ENCODE measurements at places on chromosomes 1 and 21.

DNA sequence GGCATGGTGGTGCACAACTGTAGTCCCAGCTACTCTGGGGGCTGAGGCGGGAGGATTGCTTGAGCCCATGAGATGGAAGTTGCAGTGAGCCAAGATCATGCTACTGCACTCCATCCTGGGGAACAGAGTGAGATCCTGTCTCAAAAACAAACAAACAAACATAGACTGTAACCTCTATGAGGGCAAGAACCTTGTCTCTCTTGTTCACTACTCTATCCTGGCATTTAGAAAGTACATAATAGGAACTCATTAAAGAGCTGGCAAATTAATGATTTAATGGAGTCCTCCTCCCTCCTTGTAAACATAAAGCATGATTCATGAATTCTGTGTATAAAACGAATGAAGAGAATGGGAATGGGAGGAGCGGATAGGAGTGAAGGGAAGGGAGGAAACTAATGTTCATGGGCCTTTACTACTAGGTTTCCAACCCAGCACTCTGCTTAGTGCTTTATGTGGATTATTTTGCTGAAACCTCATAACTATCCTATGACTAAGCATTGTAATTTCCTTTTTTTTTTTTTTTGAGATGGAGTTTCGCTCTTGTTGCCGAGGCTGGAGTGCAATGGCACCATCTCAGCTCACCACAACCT is 8.6 kb downstream of the LMOD1 start:
- DNase-seq = no peak

DNA sequence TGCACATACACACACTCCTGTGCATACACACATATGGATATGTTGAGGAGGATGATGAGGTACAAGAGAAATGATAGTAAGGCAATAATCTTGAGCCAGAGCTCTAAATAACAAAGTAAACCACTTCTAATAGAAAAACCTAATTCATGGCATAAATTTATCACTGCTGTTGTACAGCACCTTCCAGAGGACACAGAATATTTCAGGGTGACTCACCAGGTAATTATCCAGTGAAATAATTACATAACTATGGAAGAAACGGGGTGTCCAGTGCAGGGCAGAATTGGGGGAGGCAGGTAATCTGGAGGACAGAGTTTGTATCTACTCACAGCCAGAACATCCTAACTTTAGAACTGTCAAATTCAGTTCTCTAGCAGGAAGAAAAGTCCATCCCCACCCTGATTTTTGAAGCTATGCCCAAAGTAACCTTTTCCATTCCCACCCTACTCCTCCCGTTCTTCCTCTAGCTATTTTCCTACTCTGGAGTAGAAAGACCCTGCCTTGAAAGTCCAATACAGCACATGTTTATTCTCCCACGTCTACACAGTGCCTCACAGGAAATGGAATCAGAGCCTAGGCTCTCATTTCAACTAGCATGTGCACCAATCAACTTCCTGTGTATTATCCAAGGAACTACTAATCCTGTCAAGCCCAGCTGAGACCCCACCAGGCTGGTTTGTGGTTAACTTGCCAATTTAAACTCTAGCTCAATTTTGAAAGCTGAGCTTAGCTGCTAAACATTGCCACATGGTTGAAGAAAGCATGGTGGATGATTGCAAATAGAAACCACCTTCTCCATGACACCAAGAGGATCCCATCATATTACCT is 96.6 kb downstream of the PTPN14 start:
- DNase-seq = no peak

GRCh38 chr1:30823627-30823968 is 66.0 kb upstream of the LAPTM5 start:
- DNase-seq = no peak

GRCh38 chr21:42234464-42235241 is 15.7 kb downstream of the ABCG1 start:
- peak; percentile 53 for DNase-seq

DNA sequence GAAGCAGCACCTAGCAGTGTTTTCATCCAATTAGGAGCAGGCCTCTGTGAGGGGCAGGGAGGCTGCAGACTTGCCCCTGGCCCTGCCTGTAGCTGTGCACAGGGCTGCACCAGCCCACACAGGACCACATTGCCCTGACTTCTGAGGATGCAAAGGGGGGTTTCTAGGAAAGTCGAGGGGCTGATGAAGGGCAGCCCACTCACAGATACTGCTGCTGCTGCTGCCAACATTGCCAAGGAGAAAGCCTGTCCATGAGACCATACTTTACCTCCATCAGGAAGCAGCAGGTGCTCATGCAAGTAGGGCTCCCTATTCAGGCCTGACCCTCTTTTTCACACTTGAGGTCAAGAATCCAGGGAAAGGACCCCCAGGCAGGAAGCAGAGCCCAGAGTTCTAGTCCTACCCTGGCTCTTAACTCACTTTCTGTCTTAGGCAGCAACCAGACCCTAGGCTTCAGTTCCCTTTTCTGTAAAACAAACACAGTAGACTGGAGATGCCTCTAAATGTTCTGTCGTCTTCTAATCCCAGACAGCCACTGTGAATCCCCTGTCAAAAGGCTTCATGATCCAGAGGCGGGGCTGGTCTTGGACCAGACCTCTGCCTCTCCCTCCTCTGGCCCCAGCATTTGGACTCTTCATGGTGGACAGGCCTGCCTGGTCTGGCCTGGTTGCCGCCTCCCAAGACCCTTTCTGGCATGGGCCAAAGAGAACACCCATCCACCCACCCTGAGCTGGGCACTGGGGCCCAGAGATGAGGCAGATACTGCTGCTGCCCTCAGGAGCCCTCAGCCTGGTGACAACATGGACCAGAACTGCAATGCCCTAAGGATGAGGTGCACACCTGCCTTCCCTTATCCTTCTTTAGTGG is 120.2 kb downstream of the GLIS1 start:
- DNase-seq = no peak

DNA sequence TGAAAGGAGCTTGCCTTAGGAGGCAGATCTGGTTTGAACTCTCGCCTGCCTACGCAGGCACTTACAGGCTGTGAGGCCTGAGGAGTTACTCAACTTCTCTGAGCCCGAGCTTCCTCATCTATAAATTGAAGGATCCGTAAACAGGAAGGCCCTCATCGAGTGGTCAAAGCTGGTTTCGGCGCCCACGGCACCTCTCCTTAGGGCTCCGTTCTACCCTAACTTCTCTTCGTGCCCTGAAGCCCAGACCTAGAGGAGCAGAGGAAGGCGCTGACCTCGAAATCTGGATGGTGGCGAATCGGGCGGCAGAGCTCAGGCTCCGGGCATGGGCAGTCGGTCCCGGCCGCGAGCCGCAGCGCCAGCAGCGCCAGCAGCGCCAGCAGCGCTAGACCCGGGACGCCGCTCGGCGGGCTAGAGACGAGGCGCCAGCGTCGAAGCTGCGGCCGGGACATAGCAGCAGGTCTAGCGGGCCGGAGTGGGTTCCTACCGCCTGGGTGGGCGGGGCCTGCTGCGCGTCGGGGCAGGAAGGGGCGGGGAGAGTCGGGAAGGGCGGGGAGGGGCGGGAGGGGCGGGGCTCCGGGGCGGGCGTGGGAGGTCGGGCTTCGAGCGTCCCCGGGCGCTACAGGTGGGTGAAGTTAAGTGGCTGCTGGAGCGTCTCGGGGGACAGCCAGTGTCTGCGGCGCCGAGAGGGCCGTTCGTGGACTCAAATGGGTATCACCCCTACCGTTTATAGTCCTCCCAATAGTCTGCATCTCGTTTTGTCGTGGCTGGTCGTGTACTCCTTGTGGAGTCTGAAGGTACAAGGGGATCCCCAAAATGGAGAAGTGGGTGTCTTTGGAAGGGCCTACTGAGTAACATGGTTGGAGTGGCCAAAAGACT is at the start of gene CTBS:
Gene CTBS (minus strand): TSS at position 474 of the 876 bp plus-strand sequence. CDS start 25 bp downstream, at position 449.
- DNase-seq = peak; percentile 56

- no peak for DNase-seq
Observed at GRCh38 chr1:88327391-88328267, 356.4 kb upstream of the PKN2 start.

GRCh38 chr1:212463565-212464285 is 31.0 kb downstream of the NENF start:
- DNase-seq = no peak

DNA sequence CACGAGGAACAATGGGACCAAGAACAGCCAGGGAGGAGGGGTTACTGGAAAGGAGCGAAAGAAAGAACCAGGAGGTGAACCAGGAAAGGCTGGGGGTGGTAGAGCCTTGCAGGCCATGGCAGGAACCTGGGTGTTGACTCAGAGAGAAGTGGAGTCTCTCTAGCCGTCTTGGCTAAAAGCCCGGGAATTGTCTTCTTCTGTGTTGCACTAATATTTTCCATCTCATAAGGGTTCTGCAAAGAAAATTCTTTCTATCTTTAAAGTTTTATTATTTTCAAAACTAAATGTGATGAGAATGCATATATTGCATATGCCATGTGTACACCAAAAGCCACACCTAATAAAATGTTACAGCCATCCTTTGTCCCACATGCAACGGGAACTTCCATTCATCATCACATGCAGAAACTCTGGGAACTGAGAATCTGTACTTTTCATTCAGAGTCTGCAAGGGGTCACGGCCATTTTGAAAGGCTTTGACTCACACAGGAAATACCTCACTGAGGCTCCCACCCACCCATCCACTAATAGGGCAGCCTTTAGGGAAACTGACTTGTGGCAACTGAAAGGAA is 38.0 kb downstream of the ERG start:
- no peak for DNase-seq

DNA sequence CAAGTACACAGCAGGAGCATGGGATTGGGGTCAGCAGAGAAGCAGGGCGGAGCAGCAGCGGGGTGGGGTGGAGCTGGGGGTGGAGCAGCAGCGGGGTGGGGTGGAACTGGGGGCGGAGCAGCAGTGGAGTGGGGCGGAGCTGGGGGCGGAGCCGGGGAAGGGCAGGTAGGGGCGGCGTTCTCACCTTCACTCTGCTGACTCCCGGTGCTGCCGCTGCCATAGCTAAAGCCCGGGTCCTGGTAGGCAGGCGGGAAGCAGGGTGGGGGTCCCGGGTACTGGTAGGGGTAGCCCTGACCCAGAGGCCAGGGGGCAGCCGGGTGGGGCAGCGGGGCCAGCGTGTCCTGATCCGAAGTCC is 6.7 kb downstream of the TAS1R3 start:
- DNase-seq = no peak

- DNase-seq = no peak
Observed at GRCh38 chr1:69502991-69503390, 64.7 kb upstream of the LRRC7 start.

GRCh38 chr1:173333581-173333980 is 126.5 kb upstream of the TNFSF4 start:
- no peak for DNase-seq

GRCh38 chr1:207497941-207498340 is 2.0 kb downstream of the CR1 start:
- DNase-seq = no peak

DNA sequence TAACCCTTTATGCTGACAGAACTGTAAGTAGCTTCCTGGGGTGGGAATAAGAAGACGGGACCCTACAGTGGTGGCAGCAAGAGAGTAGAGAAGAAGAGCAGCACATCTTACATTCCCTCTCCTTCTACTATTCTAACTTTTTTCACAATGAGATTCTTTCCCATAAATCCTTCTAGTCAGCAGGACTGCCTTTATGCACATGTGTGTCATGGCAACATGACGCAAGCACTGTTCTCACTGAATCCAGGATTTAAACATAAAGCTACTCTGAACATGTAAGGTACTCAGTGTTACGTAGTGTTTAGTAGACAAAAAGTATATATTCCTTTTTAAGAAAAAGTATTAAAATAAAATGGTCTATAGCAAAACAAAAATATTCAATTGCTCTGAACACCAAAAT is 309.7 kb upstream of the LYPLAL1 start:
- no peak for DNase-seq

GRCh38 chr1:239856067-239856466 is 235.6 kb upstream of the FMN2 start:
- DNase-seq = no peak

DNA sequence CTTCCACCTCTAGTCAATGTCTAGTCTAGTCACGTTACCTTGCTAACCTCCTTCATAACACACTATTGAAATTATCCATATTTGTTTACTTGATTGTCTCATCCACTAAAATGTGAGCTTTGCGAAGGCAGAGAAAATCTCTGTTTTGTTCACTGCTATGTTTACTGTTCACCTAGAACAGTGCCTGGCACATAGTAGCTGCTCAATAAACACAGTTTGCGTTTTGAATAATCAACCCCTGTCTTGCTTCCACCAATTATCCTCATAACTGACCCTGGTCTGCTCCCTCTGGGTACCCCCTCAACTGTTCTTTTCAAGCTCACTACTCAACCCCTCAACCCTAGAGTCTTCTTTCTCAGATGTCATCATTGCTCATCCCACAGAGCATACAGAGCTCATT is 36.5 kb upstream of the NGF start:
- DNase-seq = no peak

- DNase-seq = no peak
Observed at GRCh38 chr1:21072721-21073120, 104.0 kb downstream of the EIF4G3 start.

DNA sequence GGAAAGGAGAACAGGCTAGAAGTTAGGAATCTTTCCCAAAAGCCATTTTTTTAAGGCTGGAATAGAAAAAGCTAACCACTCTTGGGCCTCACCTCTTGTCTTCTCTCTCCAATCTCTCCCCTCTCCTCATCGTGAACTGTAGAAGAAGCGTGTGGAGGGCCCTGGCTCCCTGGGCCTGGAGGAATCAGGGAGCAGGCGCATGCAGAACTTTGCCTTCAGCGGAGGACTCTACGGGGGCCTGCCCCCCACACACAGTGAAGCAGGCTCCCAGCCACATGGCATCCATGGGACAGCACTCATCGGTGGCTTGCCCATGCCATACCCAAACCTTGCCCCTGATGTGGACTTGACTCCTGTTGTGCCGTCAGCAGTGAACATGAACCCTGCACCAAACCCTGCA is 19.4 kb downstream of the PPP1R8 start:
- DNase-seq = no peak

- DNase-seq = no peak
Observed at GRCh38 chr1:160451859-160452232, 51.5 kb downstream of the VANGL2 start.

- no peak for DNase-seq
Observed at GRCh38 chr1:42956739-42957138, 1.9 kb downstream of the SLC2A1 start.

DNA sequence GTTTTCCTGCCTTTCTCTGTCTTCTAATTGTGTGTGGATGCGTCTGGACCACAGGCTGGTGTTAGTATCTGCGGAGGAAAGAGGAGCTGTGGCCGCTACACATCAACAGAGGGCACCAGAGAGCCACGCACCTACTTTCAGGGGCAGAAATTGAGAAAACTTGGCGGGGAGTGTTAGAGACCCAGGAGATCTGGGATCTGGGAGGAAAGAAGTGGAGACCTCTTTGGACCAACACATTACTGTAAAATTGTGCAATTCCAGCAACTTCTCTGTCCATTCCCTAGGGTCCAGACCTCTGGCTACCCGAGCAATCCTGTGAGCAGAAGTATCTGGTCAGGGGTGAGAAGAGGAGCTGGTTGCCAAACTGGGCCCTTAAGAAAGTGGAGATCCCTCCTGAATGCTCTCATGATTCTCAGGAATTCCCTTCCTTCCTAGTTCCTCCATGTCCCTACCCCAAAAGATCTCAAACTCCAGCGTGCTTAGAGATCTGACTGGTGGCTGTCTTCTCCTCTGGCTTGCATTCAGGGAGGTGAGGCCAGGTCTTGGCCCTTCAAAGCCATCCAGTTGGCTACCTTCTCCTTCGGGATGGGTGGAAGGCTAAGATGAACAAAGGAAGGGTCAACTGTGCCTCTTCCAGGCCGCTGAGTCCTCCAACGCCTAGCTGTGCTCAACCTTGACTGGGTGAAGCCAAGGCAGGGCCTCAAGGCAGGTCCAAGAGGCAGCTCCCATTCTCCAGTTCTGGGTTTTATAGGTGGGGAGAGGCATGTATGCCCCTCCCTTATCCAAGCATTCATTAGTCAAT is 1.2 kb upstream of the KIRREL1 start:
- DNase-seq = no peak

GRCh38 chr1:79920960-79921669 is 914.6 kb upstream of the ADGRL4 start:
- DNase-seq = no peak

- DNase-seq = no peak
Observed at GRCh38 chr1:3459940-3460671, 5.6 kb downstream of the ARHGEF16 start.

All from activated T-helper 1 cell treated with anti-CD3 and anti-CD28 coated beads, Interleukin-2, amount 50 U/mL, for 16 hours (primary cell).